ENCODE measurements at places on chromosomes 1 and 21.

DNA sequence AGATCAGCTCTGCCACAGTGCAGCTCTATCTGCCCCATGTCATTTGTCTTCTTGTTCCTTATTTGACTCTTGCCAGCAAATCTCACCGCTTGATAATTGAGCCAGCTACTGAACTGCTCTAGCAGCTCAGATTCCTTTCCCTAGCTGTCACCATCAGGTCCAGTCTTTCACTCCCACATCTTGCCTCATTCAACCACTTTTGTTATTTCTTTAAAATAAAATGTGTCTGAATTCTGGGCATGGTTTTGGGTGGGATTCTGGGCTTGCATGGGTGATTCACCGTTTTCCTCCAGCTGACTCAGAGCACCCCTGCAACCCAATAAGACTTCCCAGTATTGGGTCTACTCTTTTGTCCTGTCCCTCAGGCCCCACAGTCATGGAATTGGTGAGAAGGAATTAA, 215.7 kb downstream of the DSCAM start:
- DNase-seq = no peak

DNA sequence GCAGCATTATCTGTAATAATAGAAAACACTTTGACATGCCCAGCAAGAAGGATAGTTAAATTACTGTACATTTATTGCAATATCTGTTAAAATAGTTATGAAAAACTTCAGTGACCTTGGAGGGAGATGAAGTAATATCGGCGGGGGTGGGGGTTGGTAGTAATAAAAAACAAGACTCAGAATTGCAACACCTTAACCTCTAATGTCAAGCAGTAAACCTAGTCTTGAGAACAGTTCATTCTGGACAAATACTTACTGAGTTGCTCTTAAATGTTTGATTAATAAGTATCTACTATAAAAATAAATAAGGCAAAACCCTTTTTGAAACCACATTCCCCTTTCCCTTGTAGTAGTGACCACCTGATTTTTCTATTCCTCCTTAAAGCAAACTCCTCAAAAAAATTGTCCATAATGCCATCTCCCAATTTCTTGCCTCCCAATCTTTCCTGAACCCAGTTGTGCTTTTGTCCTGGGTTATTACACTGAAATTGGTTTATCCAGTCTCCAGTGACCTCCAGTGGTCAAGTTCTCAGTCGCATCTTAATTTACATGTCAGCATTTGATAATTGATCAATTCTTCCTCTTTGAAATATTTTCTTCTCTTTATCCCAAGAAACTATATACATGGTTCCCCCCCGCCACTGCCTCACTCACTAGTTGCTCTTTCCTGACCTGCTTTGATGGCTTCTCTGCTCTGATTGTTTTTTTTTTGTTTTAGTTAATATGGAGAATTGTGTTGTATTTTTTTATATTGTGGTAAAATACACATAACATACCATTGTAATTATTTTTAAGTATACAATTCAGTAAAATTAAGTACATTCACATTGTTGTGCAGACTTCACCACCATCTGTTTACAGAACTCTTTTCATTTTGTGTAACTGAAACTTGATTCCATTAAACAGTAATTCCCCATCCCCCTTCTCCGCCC, 36.8 kb downstream of the RAP1A start:
- no peak for DNase-seq

DNA sequence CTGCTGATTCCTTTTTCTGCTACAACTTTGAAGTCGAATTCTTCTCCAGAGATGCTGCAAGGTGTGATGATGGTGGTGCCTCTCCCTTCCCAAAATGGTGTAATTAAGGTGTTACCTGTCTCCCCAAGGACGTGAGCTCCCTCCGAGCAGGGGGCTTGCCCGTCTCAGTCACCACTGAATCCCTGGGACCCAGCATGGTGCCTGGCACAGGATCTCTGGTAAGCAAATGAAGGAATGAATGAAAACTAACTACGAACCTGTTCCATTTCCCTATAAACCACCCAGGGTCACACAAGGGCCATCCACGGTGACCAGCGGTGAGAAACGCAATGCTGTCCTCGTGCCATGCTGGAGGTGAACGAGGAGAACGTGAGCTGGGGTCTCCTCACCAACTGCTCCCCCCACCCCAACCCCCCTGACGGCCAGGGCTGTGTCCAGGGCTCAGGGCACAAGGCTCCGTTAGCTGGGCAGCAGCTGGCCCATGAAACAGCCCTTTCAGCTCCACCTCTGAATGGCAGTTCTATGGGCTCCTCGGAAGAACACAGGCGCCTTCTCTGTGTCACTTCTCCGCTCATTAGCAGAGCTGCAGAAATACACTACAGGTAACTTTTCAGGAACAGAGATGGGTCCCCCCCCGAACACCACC, 2.2 kb upstream of the MATN1 start:
- DNase-seq = no peak

GRCh38 chr1:11967028-11967547, 13.2 kb upstream of the MFN2 start:
- no peak for DNase-seq

GRCh38 chr1:12177156-12177998, 10.6 kb downstream of the TNFRSF1B start:
- no peak for DNase-seq

- no peak for DNase-seq
Observed at GRCh38 chr21:16912075-16912474, 600.8 kb upstream of the CXADR start.

- no peak for DNase-seq
Observed at GRCh38 chr21:19864476-19864875, 1133.7 kb upstream of the NCAM2 start.

- DNase-seq = no peak
Observed at GRCh38 chr21:34126269-34126668, 52.9 kb downstream of the MRPS6 start.

DNA sequence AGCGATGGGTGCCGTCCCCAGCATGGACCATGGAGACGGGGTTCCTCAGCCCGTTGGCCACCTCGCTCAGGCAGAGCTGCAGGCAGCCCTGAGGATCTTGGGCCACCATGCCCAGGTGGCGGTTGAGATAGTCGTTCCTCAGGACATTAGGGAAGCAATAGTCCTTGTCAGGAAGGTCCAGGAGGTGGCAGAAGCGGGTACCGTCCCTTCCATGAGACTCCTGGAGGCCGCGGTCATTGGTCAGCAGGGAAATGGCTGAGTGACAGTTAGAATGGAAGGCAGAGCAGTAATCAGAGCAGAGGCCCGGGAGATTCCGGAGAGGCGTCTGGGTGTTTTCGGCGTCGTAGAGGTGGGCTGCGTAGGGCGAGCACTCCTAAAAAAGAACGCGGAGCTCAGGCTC, 4.1 kb downstream of the HHIPL2 start:
- DNase-seq = no peak

DNA sequence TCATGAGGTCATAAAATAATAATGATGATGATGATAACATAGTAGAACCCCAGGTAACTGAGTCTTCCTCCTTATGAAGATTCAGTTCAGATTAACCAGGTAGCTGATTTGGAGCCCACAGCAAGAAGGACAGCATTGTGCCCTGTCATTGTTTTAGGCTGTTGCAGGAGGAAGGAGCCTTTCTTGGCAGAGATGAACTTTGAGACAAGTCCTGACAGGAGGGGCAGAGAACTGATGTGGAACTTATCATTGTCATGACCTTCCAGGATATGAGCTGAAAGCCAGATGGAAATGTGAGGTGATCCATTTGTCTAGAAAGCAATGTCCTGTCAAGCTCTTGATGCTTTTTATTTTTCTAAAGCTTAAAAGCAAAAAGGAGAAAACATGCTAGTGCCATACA, 132.6 kb upstream of the COA6 start:
- DNase-seq = no peak

- DNase-seq = no peak
Observed at GRCh38 chr1:95203908-95204437, 30.0 kb upstream of the RWDD3 start.

DNA sequence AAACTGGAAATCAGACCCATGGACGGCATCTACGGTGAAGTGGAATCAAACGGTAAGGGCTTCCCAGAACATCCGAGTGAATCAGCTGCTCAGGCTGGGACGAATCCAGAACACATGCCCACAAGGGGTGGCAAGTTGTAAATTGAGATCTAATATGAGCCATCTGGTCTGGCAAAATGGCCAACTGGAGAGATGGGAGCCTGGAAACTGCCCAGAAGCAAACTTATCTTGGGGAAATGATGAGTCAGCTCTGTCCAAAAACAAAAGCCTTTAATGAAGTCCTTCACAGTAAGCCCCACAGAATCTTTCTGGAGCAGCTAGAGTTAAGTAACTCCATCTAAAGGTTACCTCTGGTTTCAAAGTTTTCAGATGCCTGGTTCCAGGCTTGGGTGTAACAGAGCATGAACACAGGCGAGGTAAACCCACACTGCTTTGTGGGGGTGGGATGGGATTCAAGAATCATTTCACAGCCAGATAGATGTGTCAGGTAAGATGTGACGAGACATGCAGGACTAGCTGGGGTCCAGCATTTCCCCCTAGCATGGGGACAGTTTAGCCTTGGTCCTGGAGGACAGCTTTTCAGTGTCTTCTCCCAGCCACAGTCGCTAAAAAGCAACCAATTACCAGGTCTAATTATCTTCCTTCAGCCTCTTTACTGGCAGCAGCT, 10.5 kb upstream of the SRP9 start:
- DNase-seq = no peak

DNA sequence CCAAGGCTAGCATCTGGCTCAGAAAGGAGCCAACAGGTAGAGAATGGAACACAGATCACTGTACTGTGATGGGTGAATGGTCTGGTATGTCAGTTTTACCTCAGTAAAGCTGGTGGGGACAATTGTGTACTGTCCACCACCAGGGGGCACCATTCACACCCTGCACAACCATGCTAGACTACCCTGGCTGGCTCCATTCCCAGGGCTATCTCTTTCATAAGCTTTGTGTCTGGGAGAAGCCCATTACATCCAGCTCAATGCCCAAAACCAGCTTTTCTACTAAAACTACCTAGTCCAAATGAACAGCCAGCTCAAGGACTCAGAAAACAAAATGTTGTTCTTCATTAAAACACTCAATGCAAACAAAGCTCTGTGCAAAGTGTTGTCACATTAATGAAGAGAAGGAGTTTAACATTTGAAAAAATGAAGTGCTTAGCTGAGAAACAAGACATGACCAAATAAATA, 62.0 kb upstream of the RASAL2 start:
- DNase-seq = no peak

DNA sequence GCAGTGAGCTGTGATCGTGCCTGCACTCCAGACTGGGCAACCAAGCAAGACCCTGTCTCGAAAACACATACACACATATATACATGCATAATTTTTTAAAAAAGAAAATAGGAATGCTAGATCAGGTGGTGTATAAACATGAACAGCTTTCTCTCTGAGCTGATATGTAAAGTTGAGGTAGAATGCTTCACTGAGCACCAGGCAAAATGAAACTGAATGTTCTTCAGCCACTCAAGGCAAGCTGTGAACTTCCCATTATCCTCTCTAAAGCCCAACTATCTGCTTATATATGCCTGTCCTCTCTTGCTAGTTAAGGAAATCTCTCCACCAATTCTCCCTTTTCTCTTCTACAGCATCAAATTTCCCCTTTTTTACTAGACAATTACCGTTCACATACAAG, 93.0 kb downstream of the NUF2 start:
- DNase-seq = no peak

- DNase-seq = no peak
Observed at GRCh38 chr1:224882264-224882663, 47.2 kb upstream of the DNAH14 start.

DNA sequence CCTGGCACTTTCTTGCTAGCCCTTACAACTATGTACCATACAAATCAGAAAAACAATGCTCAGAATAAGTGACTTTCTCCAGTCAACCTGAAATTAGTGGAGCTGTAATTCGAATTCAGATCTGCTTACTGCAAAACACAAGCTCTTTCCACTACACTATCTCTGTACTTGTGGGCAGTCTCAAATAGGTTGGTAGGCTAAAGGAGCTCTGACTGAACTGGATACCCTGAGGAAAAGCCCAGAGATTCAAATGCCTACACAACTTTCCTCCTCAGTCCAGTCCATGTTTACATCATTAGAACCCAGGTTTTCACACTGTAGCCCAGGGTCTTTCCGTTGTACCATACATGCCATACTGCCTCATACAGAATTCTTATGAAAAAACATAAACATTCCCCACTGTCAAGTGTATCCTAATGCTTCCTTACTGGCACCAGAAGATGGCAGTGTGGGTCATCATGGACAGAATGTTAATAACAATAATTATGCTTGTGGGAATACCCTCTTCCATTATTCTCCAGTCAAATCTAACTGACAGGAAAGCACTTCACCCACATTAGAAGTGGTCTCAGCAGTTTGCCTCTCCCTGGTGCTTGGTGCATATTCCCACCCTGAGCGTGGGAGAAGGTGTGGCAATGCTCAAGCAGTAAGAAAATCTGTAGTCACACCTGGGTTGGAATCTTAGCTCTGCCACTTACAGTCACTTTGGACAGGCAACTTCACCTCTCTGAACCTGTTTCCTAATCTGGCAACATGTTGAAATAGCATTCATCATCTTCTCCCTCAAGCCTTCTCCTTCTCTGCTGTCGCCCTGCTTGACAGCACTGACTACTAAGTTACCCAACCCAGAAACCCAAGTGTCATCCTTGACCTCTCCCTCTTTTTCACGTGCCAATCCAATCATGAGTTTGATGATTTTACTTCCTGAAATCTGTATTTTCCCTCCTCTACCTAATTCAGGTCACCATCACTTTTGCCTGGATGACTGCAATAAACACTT, 14.4 kb upstream of the ZFYVE9 start:
- no peak for DNase-seq

GRCh38 chr1:2636733-2637132, 3.9 kb upstream of the MMEL1 start:
- no peak for DNase-seq

DNA sequence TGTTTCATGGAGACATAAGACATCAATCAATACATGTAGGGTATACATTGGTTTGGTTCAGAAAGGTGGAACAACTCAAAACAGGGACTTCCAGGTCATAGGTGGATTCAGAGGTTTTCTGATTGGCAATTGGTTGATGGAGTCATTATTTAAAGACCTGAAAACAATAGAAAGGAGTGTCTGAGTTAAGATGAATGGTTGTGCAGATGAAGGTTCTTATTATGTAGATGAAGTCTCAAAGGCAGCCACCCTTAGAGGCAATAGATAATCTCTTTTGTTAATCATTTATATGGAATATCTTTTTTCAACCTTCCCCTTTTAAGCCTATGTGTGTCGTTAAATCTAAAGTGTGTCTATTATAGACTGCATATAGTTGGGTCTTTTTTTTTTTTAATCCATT, 67.8 kb upstream of the LYPLAL1 start:
- no peak for DNase-seq

- DNase-seq = no peak
Observed at GRCh38 chr1:53463961-53464899, 5.0 kb downstream of the DMRTB1 start.

GRCh38 chr1:209791920-209792319, 7.6 kb upstream of the C1orf74 start:
- no peak for DNase-seq

- no peak for DNase-seq
Observed at GRCh38 chr1:109657970-109658369, 2.1 kb downstream of the GSTM4 start.

- DNase-seq = no peak
Observed at GRCh38 chr1:212669600-212669999, 30.0 kb downstream of the BATF3 start.

GRCh38 chr1:114618606-114619005, 37.2 kb upstream of the BCAS2 start:
- no peak for DNase-seq

GRCh38 chr1:60296794-60297193, 223.2 kb upstream of the C1orf87 start:
- no peak for DNase-seq
